ENCODE measurements at places on chromosomes 2 and 18. TPM values are rescaled to one million over a fixed set of nuclear protein-coding genes. Genes with fewer than 3 reads are reported as not detected.

DNA sequence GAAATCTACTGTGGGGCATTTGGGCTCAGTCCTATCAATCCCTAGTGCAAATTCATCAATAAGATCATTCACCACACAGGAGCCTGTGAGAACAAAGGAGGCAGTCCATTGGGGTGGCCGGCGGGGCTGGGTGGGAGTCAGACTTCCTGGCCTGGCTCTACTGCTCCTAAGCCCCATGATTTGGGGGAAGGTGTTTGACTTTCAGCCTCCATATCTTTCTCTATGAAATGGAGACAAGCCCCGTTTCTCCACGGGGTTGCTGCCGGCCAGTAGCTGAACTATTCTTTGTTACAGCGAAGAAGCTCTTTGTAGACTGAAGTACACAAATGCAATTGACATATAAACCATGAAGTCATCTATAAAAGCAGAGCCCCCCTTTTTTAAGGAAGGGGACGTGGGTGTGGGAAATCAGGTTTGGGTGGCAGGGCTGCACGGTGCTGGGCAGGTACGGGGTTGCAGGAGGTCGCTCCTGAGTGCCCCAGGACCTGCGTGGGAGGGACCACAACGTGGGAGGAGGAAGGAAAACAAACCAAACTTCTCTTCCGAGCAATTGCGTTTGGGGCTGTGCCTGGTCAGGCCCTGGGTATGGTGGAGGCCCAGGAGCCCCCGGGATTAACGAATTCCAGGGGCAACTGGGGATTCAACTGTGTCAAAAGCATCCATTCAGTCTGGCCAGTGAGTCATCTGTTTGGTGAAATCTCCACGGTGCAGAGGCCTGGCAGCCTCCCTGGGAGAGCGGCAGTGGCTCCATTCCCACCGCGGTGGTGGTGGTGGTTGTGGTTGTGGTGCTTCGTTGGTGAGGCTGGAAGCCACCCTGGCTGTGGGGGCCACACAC is 18.2 kb downstream of the FBLN7 start:
- DNase-seq: peak; percentile 99

- DNase-seq: peak; percentile 57
Observed at GRCh38 chr2:241491549-241492173, 16.7 kb downstream of the STK25 start.

DNA sequence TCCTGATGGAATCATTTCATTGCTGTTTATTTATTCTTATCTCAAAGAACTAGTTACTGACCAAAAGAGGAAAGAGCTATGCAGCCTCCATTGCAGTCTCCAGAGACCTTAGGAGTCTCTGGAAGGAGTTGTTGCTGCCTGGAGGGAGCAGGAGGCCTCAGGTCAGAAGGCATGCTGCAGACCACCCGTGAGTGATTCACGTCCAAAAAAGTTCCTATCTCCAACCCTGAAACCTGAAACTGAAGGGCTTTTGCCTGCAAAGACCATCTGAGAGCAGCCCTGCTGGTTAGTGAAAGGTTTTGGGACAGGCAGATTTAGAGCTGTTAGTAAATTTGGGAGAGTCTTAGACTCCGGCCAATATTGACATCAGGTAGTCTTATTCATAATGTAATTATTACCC is 29.1 kb downstream of the SLC25A52 start:
- DNase-seq: no peak

The CRYGD gene
- not detected for total RNA-seq

The BUB1 gene
- 7.1 TPM for total RNA-seq

The EFHD1 gene
- 2.4 TPM for total RNA-seq

The ASB1 gene
- total RNA-seq: 27.9 TPM

The COBLL1 gene
- total RNA-seq: 10.9 TPM

All from osteoblast (primary cell).